Stimulated activated CD8-positive, alpha-beta memory T cell treated with anti-CD3 and anti-CD28 coated beads, Interleukin-7, amount 100 ng/mL, for 1 hour (primary cell): ENCODE measurements at places on chromosomes 4 and X.

DNA sequence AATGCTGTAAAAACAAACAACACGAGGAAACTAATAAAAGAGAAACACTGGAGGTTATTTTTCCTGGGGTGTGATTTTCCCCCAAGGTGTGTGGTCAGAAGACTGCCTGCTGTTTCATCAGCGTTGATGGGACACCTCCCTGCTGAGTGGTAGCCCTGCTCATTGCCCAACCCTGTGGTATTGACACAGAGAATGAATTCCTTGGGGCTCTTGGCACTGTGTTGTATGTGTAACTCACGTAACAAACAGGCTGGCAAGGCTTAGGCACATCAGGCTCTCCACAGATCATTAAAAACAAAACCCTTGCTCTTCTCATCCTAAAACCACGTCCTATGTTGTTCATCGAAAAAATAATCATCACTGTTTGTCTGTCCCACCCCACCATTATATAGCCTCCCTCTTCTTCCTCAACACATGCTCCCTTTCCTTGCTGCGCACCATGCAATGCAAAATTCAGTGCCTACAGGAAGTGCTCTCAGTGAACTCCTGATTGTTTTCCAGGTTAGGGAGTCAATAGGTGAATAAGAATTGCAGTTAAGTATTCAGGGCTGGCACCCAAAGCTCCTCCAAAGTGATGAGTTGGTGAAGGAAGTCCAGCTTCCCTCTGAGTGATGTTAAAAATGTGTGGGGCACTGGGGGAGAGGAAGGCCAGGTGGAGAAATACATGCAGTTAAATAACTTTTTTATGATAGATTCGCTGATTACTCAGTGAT lies 11.4 kb upstream of the PUDP start:
- DNase-seq: no peak

DNA sequence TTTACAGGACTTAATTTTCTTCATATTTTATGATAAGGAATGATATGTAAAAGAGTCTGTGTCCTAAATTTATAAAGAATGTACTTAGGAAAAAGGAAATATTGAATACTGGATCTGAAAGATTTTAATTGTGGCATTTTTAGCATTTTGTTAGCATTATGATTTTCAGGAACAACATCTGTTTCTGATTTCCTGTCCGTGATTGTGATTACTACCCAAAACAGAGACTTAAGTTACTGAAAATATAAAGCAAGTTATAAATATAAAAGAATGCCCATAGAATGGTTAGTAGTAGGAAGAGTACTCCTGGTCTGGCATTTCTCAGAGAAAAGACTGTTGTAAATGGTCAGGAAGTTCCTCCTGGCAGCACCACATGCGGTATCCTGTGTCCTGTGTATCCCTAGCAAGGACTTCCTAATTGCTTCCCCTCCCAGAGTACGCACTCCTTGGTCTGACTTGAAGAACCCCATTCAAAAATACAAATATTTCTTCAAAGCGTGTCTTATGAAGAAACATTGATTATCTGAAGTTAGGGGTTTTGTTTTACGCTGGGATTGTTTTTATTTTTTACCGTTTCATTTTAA lies 88.9 kb downstream of the RS1 start:
- DNase-seq: no peak

DNA sequence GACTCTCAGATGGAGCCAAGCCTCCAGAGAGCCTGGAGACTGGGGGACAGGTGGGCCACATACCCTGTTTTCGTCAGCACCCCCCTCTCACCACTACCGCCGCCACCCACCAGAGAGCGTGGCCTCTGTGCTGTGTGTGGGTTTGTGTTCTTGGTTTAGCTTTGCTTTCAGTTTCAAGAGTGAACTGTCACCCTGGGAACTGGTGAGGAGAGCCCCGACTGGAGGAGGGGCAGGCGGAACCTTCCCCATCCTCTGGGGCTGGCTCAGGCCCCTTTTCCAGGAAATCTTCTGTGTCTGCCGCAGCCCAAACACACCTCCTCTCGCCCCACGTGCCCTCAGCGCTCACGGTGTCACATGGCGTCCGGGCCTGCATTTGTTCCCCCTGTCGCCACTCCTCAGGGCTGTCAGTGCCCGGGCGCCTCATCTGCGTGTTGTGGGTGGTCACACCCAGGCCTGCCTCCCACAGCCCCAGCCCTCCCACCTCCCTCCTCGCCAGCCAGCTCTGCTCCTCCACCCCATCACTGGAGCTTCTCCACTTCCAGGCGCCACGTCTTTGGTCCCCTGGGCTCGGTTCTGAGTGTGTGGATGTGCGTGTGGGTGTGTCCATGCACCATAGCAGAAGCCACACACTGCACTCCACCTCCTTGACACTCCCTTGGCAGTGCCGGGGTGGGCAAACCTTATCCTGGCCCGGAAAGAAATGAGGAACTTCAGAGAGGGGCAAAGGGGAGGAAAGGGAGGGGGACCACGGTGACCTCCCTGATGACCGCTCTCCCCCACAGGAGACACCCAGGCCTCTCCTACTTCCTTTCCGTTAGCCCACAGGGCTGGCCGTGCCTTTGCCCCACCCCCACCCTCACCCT lies 27.8 kb downstream of the ELF4 start:
- DNase-seq: peak; percentile 34

DNA sequence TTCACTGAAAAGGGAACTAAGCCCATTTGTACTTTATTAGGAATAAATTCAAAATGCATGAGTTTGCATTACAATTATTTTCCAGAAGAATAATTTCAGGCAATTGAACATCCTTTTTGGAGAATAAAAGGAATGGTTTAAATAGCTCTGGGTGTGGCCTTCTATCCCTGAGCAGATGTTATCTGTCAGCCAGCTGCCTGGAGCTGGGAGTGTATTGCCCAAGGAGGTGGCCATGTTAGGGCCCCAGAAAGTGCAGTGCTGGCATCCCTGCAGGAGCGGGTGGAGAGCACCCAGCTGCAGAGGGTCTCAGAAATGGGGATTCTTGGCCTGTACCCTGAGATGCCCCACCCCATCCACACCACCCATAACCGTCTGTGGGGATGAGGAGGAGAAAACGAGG lies 21.6 kb upstream of the VEGFD start:
- no peak for DNase-seq

- no peak for DNase-seq
These were observed 33.0 kb upstream of the CPLX1 start for GRCh38 chr4:858831-859451.

GRCh38 chr4:139207873-139208403 lies 30.9 kb upstream of the ELF2 start:
- no peak for DNase-seq

GRCh38 chr4:76729460-76729859 lies 168.5 kb downstream of the SOWAHB start:
- no peak for DNase-seq

- no peak for DNase-seq
These were observed 36.3 kb upstream of the PLAC8 start for GRCh38 chr4:83150653-83151330.

DNA sequence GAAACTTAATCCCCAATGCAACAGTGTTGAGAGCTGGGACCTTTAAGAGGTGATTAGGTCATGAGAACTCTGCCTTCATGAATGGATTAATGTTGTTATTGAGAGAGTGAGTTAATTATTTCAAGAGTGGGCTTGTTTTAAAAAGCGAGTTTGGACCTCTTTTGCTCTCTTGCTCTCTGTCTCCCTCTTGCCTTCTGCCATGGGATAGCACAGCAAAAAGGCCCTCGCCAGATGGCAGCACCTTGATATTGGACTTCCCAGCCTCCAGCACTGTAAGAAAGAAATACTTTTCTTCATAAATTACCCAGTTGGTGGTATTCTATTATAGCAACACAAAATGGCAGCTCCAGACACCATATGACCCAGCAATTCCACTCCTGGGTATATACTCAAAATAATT lies 7.0 kb upstream of the ATP6AP2 start:
- no peak for DNase-seq

DNA sequence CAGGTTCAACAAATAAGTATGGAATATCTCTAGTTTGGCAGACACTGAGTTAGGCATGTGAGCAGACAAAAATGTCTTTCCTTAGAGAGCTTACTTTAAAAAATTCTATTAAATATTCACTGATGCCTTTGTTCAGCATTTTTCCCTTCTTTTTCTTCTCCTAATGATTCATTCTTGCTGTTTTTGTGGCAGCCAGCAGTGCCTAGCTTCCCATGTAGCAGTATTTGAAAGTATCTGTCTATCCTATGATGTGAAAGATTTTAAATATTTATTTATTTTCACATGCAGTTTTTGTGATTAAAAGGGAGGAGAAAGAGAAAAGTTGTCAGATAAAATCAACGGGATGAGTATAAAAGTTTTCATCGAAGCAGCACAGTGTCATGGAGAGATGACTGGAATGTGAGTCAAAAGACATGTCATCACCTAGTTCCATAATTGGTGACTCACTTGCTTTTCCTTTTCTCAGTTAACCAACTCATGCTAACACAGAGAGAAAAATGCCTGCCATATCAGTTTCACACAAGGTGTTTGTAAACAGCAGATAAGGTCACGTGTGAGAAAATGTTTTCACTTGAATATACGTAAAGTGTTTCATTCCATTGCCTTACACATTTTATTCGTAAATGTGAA lies 69.8 kb downstream of the BMPR1B start:
- DNase-seq: no peak

- DNase-seq: no peak
These were observed 10.7 kb upstream of the WDR17 start for GRCh38 chr4:176054942-176055341.

DNA sequence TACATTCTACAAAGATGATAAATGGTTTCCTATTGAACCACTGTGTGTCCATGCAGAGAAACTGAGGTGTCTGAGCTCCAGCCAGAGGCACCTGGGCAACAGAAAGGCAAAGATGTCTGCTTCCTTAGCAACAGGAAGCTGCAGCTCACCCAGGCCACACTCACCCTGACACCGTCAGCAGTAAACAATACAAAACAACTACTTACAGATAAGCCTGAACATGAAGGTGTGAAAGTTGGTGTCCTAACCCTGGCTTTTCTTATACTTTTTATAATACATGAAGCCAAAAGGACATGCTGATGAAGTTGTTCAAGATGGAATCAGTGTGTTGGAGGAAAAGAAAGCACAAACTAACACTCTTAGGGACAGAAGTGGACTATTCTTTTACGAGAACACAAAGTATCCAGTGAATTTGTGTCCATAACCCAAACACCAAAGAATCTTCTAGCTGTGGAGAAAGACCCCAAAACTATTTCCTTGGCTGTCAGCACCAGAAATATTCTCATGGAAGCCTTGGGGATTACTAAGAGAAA lies 117.3 kb downstream of the SYNPO2 start:
- DNase-seq: no peak

DNA sequence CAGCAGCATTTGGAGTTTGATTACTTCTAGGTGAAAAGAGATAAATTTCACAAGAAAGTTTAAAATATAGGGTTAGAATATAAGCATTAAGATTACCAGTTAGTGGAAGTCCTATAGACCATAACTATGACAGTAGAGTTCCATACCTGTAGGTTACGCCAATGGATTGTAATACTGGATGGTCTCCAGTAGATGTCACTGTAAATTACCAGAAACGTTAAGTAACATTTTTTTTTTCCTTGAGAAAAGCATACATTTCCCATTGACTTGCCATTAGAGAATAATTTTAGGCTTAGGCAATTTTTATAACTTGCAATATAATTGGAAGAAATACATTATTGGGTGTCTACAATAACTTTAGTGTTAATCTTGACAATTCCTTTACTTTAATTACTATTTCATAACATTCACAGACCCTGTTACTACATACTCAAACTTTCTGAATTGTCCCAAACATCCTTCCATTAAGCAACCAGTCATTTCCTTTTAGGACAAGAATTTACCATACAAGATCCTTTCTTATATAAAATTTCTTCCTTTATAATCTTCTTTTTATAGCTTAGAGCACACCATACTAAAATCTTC lies 304.1 kb upstream of the TECRL start:
- DNase-seq: no peak

DNA sequence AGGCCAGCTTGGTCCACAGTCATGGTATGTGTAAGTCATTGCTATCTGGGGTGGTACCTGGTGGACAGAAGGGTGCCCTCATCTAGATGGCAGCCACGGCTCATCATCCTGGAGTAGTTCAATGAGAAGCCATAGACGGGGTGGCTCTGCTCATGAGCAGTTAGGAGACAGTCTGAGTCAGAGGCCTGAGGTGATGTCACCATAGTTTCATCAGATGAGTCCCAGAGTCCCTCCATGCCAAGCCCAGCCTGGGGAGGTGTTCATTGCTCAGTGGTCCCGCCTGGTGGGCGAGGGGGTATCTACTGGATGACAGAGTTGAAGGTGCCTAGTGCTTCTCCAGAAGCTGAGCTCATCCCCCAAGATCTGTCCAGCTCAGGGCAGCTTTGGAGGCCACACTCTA lies 49.8 kb downstream of the DLG3 start:
- no peak for DNase-seq

GRCh38 chr4:118124997-118125396 lies 90.7 kb downstream of the NDST3 start:
- DNase-seq: no peak

DNA sequence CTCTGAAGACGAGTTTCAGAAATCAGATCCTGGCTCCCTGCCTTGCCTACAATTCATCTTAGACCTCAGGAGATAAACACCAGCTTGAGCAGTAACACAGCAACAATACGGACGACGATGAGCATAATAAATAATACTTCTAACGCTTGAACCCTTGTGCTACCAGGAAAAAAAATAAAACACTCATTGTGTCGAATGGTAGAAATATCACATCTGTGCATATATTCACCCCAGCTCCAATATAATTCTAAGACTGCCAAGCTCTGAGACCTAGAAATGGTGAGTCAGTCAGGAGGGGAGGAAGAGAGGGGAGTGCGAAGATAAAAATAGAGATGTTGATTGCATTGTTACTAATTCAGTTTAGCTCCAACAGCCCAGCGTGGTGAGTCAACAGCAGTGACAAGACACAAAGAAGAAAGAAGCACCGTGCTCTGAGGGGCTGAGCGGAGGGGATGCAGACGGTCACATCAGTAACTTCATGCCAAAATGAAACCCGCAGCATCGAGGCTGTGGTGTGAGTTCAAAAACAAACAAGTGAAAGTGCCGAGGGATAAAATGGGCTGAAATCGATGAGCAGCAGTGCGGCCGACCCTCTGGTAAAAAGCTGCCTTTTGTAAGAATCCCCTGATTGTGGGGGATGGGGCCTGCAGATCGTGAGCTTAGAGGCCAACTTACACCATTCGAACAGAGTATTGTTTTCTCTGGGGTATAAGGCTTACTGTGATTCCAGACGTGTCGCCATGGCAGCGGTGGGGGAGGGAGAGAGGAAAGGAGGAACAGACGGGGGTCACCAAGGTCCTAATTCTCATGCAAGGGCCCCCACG lies 150.4 kb downstream of the MGST2 start:
- DNase-seq: no peak

GRCh38 chr4:47771020-47771419 lies 66.8 kb downstream of the CORIN start:
- DNase-seq: no peak

GRCh38 chr4:87916626-87917025 lies 58.9 kb upstream of the SPP1 start:
- DNase-seq: no peak

GRCh38 chrX:8906299-8906938 lies 105.2 kb upstream of the FAM9A start:
- DNase-seq: no peak

- no peak for DNase-seq
These were observed 353.7 kb upstream of the SLC7A11 start for GRCh38 chr4:138595731-138596460.
